ENCODE measurements at places on chromosomes 5 and 9. TPM values are rescaled to one million over a fixed set of nuclear protein-coding genes. Genes with fewer than 3 reads are reported as not detected.

GRCh38 chr5:77955577-77955976 is 179.4 kb upstream of the TBCA start:
- no peak for DNase-seq

DNA sequence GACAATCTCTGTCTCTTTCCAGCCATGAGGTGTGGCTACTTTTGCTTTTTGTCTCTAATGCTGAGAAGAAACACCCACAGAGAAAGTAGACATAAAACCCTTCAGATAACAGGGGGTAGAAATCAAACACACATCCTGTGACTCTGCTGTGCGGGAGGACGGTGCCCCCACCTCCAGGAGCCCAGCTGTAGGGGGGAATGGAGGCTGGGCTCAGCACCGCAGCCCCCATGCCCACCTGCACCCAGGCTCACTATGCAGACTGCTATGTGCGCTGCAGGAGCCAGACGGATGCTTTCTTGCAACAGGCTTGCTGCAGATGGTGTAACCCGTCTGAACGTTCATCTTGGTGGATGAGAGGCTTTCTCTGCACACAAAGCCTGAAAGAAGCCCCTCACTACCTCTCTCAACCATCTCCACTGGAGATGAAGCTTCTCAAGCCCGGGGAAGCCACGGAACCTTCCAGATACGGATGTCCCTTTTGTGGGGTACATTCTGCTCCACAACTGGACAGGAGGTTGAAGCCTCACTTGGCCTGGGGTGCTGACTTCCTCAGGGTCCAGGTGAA is 207.2 kb downstream of the GADD45G start:
- no peak for DNase-seq

GRCh38 chr9:82488313-82489200 is 500.0 kb downstream of the SPATA31D1 start:
- DNase-seq: peak; percentile 58

- peak; percentile 7 for DNase-seq
Measured at GRCh38 chr5:85030316-85031084, 645.8 kb upstream of the EDIL3 start.

DNA sequence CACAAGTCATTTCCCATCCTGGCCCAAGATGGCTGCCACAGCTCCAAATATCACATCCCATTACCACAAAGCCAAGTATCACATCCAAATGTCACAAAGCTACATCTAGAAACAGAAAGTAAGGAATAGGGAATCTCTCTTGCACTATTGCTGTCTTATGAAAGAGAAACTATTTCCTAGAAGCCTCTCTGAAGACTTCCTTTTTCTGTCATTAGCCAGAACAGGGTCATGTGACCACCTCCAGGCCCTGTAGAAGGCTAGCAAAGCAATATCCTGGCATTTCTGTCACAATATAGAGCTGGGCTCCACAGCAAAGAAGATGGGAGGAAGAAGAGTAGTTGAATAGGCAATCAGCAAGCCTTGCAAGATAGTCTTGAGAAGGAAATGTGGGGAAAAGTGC is 99.2 kb downstream of the SH3TC2 start:
- DNase-seq: no peak

- DNase-seq: peak; percentile 97
Measured at GRCh38 chr5:124806373-124807077, 60.1 kb upstream of the ZNF608 start.

DNA sequence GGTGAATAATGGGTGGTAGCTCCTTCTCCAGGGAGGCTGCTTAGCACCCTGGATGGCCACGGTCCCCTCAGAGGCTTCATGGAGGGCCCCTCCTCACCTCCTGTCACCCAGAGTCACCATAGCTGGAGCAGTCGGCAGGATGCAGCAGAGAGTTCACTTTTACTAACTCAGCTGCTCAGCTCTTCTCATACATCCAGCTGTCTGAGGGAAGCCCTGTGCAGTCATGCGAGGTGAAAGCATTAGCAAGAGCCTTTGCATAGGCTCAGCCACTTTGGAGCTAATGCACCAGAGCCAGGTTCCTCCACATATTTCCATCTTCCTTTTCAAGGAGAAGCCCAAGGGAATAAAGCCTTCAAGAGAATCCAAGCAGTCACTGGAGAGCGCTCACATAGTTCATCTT is 499.2 kb downstream of the BNC2 start:
- DNase-seq: no peak

DNA sequence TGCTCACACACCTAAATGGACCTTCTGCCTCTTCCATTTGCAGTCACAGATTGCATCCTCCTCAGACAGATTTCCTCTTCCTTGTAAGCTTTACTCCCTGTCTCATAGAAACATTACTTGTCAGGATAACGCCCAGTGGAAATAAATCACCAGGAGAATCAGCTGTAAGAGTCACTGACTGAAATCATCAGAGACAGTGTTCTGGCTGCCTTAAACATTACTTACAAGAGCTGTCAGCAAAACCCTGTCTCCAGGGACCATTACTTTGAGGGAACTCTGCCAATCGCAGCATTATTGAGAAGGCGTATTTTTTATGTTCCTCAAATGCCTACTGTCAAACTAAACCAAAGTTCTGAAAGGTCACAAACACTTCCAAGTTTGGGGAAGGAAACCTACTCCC is 5.9 kb downstream of the DPYSL3 start:
- DNase-seq: no peak

DNA sequence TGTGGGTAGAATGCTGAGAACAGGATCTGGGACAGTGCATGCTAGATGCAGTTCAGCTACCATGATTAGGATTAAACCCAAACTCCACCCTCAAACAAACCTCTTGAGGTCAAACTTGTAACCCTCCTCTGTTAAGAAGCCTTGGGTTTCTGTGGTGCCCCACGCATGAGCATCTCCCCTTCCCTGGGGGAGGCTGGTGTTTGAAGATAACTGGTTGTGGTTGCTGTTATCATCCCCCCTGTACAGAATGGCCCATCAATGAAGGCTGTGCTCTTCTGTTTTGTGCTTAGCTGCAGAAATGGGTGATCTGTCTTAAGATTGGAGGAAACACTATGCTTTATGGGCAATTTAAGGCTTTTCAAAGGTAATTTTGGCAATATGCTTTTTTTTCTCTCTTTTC is 4.4 kb upstream of the DAB2IP start:
- no peak for DNase-seq

DNA sequence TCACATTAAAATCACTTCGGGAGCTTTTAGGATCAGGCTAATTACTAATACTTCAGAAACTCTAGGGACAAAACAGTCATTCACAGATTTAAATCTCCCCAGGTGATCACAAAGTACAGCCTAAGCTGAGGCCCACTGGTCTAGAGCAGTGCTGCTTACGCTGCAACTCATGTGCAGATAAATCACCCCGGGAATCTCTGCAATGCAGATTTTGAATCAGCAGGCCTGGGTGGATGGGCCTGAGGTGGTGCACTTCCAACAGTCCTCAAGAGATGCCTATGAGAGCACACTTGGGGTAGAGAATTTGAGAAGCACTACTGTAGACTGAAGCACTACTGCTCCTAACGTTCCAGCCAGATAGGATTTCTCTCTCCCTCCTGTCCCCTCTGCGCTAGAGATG is 28.4 kb downstream of the CSF1R start:
- no peak for DNase-seq

DNA sequence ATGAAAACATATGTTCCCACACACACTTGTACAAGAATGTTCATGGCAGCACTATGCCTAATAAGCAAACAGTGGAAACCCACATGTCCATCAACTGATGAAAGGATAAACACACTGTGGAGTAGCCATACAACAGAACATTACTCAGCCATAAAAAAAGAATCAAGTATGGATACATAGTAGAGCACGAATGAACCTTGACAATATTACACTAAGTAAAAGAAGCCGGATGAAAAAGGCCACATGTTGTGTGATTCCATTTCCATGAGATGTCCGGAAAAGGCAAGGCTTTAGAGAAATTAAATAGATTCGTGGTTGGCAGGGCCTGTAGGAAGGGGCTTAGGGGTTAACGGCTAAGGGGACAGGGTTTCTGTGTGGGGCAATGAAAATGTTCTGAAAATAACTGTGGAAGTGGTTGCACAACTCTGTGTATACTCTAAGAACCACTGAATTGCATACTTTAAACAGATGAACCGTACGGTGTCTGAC is 51.4 kb downstream of the COL23A1 start:
- DNase-seq: no peak

DNA sequence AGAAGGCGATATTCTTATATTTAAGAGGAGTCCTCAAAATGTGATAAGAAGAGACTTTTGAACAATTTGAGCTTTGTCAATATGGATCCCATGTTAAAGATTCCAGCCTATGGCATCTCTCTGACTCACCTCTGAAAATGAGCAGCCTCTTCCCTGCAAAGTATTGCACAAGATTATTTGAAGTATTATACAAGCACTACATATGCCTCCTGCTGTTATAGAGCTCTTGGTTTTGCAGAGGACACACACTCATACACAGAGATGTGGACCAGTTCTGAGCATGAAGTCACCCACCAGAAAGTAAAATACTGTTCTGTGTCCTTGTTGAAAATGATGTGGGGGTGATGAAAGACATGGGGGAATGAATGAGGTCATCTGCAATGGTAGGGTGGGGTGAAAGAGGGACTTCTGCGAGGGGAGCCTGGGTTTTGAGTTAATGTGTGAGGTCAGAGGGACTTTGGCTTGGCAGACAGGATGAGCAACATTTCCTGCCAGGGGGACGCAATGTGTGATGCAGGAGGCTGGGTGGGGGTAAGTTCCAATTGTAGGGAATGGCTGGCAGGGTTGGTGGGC is 25.8 kb downstream of the FBXL7 start:
- DNase-seq: no peak

DNA sequence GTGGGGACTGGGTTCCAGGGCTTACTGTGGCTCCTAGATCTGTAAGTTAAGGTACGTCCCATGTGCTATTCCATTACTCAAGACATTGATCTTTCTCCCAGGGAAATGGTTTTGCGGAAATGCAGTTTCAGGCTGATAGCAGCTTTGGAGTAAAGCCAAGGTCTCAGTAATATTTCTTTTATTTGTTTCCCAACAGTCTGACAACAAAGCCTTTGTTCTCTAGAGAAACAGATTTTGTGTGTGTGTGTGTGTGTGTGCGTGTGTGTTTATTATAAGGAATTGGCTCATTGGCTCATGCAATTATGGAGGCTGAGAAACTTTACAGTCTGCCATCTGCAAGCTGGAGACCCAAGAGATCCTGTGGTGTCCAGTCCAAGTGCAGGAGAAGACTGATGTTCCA is 12.1 kb upstream of the POC5 start:
- DNase-seq: no peak

DNA sequence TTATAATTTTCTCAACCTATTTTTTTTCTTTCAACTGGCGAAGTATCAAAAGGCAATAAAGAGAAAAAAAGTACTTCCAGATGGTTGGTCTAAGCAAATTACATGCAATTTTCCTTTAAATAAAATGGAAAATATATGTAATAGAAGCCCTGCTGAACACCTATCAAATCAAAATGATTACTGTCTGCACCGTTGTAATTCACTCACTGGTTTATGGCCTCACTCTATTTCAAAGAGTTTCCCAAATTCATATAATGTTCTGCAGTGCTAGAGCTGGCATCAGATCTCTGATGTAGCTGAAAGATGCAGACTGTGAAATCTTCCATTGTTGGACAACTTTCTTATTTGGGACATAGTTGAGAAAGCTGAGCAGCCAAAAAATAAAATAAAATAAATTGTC is 130.3 kb downstream of the SEMA5A start:
- no peak for DNase-seq

DNA sequence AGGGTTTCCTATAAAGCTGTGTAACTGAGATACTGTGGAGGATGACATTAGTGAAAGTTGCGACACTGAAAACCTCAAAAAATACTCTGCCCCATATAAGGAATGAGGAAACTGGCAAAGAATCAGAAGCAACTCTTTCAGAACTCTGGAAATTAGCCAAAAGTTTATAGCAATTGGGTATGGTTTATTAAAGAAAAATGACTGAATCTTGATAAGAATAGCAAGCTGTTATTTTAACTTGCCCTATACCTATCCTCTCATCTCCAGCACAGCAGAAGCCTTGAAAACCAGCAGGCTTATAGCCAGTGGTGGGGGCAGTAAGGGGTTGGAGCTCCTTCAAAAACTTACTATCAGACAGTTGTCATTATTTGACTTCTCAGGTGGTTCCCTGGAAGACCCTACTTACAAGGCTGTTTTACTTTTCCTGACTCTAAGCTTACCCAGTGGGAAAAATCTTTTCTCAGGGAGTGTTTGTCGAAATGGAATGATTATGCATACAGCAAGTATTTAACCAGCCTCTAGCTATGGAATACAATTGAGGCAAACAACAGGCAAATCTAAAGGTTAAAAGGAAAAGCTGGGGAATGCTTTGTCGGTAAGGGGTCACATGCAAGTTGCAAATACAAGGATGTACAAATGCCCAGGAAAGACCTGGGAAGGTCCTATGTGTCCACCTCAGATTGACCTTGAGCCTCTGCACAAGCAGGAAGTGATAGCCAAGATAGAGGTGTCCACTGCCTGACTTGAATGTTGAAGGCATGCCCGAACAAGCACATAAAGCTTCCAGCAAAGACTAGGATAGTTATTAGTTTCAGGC is 21.0 kb upstream of the FAM151B start:
- DNase-seq: no peak

DNA sequence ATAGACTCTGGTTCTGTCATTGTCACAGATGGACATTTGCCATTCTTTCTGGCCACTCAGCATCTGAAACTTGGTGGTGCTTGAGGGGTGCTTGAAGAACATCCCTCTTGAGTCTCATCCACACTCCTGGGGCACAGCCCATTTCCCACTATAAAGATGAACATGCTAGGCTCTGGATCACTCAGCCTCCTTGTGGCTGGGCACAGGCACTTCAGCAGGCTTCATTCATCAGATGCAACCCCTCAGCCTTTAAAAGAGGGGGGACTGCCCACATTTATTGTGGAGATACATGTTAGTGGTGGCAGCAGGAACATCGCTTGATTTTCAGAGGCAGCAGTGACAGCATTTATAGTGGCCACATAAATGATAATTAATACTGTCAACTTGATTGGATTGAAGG is 124.7 kb upstream of the NIPBL start:
- DNase-seq: no peak

GRCh38 chr5:153797484-153797883 is 241.2 kb downstream of the FAM114A2 start:
- no peak for DNase-seq

- no peak for DNase-seq
Measured at GRCh38 chr5:135707302-135707701, 127.2 kb upstream of the SLC25A48 start.

The KLHL3 gene
- 1.3 TPM for polyA plus RNA-seq

The WDR70 gene
- 26.3 TPM for polyA plus RNA-seq

The IFNA4 gene
- not detected for polyA plus RNA-seq

The CCDC183 gene
- 4.8 TPM for polyA plus RNA-seq

Data from brain (organoid and tissue), 16 donors.